Body of pancreas (tissue), 4 donors: ENCODE measurements at places on chromosomes 6 and 20.

GRCh38 chr6:16850681-16851026 lies 89.4 kb upstream of the ATXN1 start:
- H3K36me3 ChIP-seq = no peaks in the 10 kb centered on the region
- DNase-seq = no peak
- no peaks in the 10 kb centered on the region for H3K4me1 ChIP-seq
- no peaks in the 10 kb centered on the region for H3K27me3 ChIP-seq
- H3K4me3 ChIP-seq = no peak overlapping the region

DNA sequence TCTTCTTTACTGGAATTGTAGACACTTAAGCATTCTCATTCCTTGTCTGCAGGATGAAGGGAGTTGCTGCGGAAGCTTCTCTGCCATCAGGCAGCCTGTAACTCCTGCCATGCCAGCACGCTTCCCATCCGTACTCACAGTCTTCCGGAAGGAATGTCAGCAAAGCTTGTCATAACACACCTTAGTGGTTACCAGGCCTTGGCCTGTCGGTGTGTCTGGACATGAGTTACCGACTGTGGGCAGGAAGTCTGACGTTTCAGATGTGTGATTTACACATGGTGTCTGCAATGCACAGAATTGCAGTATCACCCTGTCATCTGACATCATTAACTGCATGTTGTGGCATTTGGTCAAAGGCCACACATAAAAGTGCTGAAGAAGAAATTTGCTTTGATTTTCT lies 102.2 kb downstream of the SLC24A3 start:
- no peaks in the 10 kb centered on the region for H3K36me3 ChIP-seq
- no peak for DNase-seq
- H3K4me1 ChIP-seq = no peaks in the 10 kb centered on the region
- no peaks in the 10 kb centered on the region for H3K27me3 ChIP-seq

DNA sequence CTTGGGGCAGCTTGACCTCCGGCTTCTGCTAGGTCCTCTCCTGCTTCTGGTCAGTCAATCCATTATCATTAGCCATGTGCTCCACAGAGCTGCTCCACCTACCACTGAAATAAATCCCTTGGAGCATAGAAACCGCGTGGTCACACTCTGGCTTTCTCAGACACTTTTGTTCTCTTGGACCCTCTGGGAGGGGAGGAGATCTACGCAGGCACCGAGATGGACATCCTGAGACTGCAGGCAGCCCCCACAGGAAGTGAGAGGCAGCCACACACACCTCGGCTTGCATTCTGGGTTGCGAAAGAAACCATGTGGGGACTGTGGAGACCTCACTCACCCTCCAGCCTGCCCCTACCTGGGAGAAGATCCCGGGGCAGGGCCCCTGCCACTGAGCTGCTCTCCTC lies 79.5 kb downstream of the FYN start:
- H3K36me3 ChIP-seq = no peaks in the 10 kb centered on the region
- H3K27ac ChIP-seq = no peak overlapping the region
- H3K27me3 ChIP-seq = no peaks in the 10 kb centered on the region
- no peak overlapping the region for H3K4me3 ChIP-seq
- DNase-seq = no peak

DNA sequence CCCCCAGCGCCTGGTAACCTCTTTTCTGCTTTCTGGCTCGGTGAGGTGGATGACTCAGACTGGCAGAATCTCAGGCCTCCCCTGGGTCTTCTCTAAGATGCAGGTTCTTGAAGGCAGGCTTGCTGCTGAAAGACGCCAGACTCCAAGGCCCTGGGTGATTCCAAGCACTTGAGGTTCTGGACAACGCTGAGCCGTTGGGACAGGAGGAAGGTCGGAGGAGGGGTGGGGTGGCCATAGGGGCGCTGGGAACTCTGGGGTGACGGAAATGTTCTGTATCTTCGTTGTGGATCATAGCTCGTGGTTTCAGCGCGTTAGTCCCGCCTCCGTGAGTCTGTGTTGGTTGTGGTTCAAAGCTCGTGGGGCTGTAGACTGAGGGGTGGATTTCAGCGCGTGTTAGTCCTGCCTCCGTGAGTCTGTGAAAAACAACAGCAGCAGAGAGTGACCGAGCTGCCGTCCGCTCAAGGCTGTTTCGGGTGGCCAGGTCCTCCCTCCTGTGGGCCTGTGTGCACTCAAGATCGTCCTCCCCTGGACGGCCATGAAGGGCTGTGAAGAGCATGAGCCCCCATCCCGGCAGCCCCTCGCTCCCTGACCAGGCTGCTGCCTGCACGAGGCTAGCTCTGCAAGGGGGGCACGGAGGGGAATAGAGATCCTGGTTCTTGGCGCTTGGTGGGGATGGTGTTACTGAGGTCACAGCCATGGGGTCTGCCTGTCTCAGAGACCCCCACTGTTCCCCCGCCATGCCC lies 7.7 kb downstream of the NTSR1 start:
- no peaks in the 10 kb centered on the region for H3K4me1 ChIP-seq
- no peaks in the 10 kb centered on the region for H3K27me3 ChIP-seq
- no peak for DNase-seq
